ENCODE measurements at places on chromosomes 12 and 14.
A peak's percentile ranks its signal among the peaks of the same experiment; 100 is the strongest.

GRCh38 chr12:15851045-15851620 lies 31.1 kb upstream of the STRAP start:
- no peak for DNase-seq

DNA sequence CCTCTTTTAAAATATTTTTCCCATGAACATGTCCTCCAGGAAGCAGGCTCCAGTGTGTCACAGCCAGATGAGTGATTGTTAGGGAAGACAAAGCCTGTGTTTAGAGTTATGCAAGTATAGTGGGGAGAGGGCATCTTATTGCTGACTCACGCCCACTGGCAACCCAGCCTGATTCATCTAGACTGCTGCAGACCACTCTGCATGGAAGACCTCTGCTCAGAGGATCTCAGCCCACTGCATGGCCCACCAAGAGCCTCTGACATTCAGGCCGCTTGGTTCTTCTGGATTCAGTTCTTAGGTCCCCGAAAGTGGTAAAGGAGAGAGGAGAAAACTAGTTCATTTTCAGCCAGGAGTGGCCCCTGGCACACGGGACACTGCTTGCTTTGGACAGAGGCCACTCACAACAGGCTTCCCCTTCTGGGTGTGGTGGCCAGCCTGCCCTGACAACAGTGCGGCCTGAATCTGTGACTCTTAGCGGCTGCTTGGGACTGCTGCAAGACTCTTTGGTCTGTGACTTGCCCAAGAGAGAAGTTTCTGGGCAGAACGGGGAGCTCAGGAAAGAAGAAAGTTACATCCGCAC lies 266.3 kb downstream of the ZFP36L1 start:
- no peak for DNase-seq

GRCh38 chr14:51872396-51872795 lies 12.0 kb downstream of the GNG2 start:
- DNase-seq: no peak

DNA sequence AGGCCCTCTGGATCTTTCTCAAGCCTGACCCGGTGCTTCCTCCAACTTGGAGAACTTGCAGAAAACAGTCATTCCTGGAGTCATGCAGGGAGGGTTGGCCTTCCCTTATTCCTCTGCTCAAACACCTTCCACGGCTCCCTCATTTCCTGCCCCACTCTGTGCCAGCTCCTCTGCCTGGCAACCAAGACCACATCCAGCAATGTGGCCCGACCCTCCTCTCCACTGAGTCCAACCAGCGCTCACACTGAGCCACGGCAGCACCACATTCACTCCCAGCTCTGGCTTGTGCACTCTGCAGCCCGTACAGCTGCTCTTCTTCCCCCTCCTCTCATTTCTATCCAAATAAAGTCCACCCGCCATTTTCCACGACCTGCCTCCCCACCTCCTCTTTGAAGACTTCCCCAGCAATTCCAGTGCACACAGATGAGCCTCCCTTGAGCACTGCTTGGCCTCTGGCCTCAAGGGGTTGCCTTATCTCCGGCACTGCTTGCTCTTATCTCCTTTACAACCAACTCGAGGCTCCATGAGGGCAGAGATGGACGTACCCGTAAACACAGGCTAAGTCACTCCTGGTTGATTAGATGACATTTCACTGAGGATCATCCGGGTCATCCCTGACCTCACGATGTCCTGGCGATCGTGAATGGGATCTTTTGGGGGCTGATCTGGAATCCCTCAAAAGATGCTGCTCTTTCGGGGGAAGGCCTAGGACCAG lies 5.4 kb downstream of the PGF start:
- no peak for DNase-seq

DNA sequence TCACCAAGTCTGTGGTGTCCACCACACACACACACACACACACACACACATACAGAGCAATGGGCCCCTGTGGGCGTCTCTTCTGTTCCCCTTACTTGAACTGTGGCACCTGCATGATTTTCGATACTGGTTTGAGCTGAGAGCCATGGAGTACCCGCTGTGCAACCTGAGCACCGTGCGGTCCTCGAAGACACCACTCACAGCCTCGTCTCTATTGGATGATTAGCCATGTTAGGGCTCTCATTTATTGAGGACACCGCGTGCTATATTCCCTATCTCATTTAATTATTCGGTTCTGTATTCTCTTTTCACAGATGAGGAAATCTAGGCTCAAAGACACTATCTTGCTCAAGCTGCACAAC lies 623 bp upstream of the C14orf132 start:
- DNase-seq: no peak

- DNase-seq: no peak
Observed at GRCh38 chr12:65821336-65821735, 2.9 kb upstream of the HMGA2 start.

GRCh38 chr12:54404061-54405004 lies 14.7 kb downstream of the ITGA5 start:
- peak; percentile 71 for DNase-seq

GRCh38 chr14:28831126-28831525 lies 64.5 kb downstream of the FOXG1 start:
- DNase-seq: no peak

GRCh38 chr12:27186022-27186839 lies 57.9 kb upstream of the STK38L start:
- no peak for DNase-seq

DNA sequence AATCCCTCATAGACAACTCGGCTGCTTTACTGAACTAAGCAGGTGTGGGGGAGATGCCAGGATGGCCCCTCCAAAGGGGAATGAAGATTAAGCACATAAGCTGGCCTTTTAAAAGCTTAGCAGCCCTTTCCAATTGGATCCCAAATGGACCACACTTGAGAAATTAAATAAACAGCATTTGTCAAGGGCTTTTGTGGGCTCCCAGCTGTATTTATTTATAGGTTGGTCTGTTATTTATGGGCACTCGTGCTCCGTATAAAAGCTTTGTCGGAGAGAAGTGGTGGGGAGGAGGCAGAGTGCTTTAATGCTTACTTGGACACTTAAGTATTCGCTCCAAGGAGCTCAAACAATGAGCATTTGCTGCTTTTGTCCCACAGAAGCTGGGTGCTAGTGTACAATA lies 580.2 kb downstream of the MED13L start:
- DNase-seq: no peak

DNA sequence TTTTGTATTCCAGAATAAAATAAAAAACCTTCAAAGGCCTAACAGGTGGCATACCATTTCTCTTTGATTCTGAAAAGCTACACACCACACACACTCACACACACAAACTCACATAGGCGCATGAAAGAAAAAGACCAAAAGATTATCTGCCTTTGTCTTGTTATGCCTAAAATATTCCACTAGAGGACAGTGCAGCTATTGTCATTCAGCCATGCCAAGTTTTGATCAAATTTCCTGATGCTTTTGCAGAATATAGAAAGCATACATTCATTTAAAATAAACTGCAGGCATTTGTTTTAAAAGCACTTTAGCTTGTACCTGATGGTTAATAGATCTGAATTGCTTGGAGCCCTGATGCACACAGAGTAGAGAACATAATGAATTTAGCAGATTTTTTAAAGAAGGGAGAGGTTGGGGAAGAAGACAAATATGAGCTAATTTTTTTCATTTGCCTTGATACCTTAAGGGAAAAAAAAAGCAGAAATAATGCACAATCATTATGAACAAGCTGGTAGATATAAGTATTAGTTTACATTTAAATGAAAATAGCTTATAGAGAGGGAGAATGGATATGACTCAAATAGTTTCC lies 1766.9 kb upstream of the SEL1L start:
- DNase-seq: no peak

GRCh38 chr12:130537051-130537450 lies 179.0 kb downstream of the RIMBP2 start:
- no peak for DNase-seq

GRCh38 chr12:7171854-7172253 lies 17.6 kb upstream of the PEX5 start:
- DNase-seq: no peak

DNA sequence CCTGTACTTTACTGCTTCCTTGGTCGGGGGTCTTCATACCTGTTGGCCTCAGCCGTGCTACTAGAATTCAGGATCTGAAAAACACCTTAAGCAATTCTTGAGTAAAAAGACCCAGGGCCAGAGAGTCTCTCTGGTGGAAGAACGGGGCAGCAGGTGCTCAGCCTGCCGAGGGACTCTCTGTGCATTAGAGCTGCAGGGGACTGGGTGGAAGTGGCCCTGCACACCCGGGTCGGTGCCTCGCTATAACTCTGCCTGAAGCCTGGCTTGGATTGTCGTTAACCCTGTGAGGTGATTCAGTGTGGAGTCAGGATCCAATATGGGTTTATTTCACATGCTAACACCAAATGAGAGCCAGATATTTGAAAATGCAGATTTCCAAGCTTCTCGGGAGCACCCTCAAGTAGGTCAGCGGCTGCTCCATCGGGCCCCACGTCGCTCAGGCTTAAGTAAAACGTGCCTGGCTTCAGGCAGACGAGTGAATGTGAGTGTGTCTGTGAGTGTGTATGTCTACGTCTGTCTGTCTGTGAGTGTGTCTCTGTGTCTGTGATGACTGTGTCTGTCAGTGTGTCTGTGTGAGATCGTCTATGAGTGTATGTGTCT lies 35.1 kb upstream of the C14orf180 start:
- DNase-seq: no peak

GRCh38 chr12:26821212-26821701 lies 11.7 kb downstream of the ITPR2 start:
- no peak for DNase-seq

- DNase-seq: no peak
Observed at GRCh38 chr12:122790393-122791075, 16.2 kb downstream of the CCDC62 start.

DNA sequence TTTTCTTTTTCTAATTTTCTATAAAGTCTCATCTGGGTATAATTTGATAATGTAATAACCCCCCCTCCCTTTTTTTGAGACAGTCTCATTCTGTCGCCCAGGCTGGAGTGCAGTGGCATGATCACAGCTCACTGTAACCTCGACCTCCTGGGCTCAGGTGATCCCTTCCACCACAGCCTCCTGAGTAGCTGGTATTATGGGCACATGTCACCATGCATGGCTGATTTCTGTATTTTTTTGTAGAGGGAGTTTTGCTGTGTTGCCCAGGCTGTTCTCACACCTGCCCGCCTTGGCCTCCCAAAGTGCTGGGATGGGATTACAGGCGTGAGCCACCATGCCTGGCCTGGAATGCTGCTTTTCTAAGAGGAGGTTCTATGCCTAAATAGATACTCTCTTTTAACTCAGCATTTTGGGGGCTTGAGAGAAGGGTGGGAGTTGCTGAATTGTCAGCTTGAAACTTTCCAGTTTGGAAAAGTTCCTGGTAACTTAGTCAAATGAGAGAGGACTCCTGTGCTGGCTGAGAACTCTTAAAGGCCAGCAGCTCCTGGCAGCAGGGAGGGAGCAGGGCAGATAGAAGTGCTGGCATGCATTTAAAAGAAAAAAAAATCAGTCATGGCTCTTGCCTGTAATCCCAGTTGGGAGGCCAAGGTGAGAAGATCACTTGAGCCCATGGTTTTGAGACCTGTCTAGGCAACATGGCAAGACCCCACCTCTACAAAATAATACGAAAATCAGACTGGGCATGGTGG lies 13.0 kb downstream of the NUDT4 start:
- DNase-seq: no peak

GRCh38 chr12:21925296-21925913 lies 15.8 kb downstream of the ABCC9 start:
- no peak for DNase-seq

- DNase-seq: no peak
Observed at GRCh38 chr12:6957151-6957701, 6.1 kb downstream of the PTPN6 start.

- DNase-seq: no peak
Observed at GRCh38 chr12:39332661-39333175, 110.2 kb downstream of the KIF21A start.

DNA sequence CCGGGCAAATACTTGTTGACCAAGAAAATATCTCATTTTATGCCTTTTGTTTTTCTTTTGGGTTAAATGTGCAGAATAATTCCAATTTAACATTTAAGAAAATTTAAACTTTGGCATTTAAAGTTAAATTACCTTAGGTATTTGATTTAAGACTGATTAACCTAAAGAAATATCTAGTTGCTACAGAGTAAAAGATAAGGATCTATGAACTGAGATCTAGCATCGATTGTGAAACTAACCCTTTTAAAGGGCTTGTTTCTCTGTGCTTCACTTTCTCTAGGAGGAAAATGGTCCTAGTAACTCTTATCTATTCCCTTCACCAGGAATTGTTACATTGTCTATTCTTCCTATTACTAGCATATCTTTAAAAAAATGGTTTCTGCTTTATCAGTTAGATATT lies 2.6 kb upstream of the TTC8 start:
- no peak for DNase-seq

- DNase-seq: no peak
Observed at GRCh38 chr12:104353012-104353981, 49.8 kb downstream of the EID3 start.

- no peak for DNase-seq
Observed at GRCh38 chr12:92292016-92292415, 146.4 kb upstream of the BTG1 start.

DNA sequence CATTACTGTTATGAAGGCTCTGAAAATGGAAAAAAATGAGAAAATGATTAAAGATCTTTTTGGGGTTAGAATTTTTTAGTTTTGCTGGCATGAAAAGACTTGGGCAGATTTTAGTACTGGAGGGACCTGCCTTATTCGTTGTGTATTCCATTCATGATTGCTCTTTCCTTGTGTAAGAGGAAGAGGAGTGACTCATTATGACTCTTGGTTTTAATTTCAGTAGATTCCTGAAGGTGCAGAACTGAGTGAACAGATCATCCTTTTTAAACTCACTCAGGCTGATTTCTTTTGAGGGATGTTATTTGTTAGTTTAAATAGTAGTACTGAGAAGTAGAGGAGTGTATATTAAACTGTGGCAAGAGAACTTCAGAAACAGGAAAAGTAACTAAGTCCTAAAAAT lies 41.6 kb downstream of the AKAP6 start:
- DNase-seq: no peak

DNA sequence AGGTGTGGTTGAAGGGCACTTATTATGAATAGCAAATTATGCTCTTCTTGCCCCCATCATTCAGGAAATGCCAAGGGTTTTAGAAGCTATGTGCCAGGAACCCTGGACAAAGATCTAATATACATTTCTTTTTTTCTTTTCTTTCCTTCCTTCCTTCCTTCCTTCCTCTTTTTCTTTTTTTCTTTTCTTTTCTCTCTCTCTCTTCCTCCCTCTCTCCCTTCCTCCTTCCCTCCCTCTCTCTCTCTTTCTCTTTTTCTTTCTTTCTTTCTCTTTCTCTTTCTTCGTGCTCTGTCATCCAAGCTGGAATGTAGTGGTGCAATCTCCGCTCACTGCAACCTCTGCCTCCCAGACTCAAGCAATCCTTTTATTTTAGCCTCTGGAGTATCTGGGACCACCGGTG lies 66.1 kb upstream of the CSRP2 start:
- DNase-seq: no peak

GRCh38 chr14:60565211-60565610 lies 56.3 kb downstream of the SIX6 start:
- DNase-seq: no peak

DNA sequence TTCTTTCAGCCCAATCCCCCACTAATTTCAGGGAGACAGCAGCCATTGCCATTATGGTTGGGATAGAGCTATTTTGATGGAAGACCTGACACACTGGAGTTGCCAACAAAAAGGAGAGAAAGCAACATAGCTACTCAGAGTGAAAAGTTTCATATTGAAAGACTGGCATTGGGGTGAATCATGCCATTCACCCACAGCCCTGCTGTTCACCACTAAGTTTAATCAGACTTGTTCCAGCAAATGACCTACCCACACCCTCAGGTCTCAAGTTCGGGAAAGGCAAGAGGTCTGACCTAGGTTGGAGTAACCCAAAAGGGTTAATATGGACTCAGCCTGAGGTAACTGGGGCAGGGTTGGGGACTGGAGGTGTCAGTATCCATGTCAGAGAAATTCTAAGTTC lies 169.2 kb downstream of the PAWR start:
- DNase-seq: no peak

Data from stimulated activated CD4-positive, alpha-beta T cell treated with anti-CD3 and anti-CD28 coated beads, Interleukin-4, amount 100 ng/mL, for 24 hours (primary cell).